ENCODE measurements at places on chromosomes 4 and X.

GRCh38 chr4:85783900-85784299, 308.9 kb downstream of the ARHGAP24 start:
- no peak for DNase-seq

DNA sequence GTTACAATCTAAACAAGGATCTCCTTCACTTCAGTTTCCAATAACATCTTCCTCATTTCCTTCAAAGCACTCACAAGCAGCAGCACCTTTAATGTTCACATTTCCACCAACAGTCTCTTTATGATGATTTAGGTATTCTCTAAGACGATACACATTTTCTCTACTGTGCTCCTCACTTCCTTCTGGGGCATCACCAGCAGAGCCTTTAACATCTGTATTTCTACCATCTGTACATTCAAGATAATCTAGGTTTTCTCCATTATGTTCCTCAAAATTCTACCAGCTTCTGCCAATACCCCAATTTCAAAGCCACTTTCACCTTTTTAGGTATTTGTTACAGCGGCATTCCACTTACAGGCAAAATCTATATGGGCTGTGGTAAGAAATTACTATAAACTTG, 80.6 kb downstream of the FBXW7 start:
- DNase-seq = no peak

- no peak for DNase-seq
Observed at GRCh38 chr4:104868958-104869357, 277.7 kb upstream of the TET2 start.

DNA sequence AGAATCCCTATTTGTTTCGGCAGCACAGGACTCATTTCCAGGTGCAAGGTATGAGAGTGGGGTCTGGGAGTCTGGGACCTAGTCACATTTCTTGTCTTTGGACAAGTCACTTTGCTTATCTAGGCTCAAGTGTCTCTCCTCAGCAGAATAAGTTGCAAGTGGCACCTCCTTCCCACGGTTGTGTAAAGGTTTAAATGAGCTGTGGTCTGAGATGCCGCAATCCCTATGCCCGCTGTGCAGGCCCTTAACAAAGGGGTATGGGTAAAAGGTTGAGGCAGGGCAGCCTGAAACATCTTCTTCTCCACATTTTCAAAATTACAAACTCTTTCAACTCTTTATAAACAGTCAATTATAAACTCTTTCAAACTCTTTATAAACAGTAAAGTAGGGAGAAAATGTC, 93.7 kb downstream of the RTL5 start:
- no peak for DNase-seq

GRCh38 chr4:52687696-52688095, 28.6 kb upstream of the USP46 start:
- no peak for DNase-seq

DNA sequence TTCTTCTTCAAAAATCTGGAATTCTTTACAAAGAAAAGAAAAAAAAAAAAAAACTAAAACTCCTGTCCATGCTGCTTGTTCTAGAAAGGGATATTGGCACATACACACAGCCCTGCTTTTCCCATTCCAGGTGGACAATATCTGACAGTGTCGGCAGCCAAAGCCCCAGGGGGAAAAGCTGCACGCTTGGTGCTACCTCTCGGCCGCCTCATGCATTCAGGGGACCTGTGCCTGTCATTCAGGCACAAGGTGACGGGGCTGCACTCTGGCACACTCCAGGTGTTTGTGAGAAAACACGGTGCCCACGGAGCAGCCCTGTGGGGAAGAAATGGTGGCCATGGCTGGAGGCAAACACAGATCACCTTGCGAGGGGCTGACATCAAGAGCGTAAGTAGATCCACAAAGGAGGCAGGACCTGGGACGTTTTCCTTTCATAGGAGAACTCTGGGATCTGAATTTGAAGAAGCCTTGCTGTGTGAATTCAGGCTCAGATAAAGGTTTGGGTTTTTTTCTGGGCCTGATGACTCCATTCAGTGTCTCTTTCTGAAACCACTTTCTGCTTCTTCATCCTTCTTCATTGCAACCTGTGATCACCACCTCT, 71.9 kb downstream of the NPNT start:
- no peak for DNase-seq

DNA sequence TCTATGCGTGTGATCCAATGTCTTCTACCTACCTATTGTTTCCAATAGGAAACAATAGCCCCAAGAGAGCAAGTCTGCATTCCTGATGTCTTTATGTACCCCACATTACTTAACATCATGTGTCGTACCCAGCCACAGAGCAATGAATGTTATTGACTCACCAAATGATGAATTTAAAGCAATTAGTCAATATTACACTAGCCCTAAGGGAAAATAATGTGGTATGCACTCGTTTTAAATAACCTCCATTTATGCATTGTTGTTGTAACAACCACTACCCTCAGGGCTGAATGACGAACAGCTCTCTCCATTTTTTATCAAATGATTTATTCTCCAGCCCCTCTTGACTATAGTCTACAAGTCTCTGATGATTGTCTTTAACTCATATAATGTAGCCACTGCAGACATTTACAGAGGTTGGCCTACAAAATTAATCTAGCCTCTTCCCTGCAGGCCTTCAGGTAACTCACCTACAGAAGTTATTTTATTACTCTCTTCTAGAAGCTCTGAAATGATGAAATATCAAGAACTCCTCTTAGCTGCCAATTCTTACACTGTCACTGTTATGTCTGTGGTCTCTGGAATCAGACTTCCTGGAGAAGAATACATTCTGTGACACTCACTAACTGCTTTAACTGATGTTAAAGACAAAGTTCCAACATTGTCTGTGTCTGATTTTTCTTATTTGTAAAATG, 601.7 kb upstream of the GRIA3 start:
- no peak for DNase-seq

Measured in activated naive CD8-positive, alpha-beta T cell treated with anti-CD3 and anti-CD28 coated beads, Interleukin-2, amount 50 U/mL, for 16 hours (primary cell).